ENCODE measurements at places on chromosomes 16 and 17.

DNA sequence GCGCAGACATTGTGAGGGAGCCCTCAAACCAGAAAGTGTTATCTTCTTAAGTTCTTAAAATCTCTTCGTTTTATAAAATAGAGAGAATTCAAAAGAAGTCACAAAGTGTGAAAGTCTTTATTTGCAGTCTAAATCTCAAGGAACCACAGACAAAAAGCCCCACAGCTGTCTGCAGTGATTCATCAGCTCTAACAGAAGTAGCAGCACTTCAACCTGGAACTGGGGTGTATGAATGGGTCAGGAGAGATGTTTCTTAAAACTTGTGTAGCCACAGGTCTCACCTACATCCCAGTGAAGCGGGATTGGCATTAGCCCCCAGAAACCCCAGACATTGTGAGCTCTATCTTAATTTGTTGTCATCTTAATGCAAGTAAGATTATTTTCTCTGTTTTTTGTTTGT, 61.1 kb downstream of the CDYL2 start:
- no peak for DNase-seq

DNA sequence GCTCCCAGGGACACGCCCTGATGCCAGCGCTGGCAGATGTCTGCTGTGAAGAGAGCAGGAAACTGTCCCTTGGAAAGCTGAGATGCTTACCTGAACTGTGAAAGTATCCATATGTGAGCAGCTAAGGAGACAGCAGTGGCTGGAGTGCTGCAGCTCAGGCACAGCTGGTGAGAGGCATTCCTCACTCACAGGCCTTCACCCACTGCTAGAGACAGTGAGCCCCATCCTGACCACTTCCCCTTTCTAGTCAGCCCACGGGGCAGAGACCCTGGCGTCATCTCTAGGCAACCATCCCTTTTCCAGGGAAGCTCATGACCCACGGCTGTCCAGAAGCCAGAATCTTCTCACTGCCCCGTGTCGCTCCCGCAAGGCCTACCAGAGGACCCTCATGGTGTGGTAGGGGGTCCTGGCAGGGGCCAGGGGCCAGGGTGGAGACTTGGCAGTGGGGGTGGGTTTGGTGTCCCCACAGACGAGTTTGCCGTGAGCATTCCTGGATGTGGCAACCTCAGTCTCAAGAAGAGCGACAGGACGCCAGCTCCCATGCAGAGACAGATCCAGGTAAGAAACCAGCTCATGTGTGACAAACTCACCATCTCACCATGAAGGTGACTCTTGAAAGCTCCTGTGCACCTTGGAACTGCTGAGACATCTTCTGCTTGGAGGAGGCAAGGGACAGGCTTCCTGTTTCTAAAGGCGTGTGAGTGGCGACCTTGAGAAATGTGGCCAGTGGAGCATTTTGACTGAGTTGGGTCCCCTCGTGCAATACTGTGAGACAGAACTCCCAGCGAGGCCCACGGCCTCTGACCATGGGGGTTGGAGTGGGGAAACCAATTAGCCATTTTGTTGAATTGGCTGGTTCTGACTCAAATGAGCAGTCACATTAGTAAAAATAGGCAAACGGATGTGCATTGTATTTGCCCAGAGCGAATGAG, at the start of gene SCIMP:
Gene SCIMP (minus strand): TSS at position 216 of the 932 bp plus-strand sequence. CDS start 105 bp downstream, at position 111.
- DNase-seq, result no peak

DNA sequence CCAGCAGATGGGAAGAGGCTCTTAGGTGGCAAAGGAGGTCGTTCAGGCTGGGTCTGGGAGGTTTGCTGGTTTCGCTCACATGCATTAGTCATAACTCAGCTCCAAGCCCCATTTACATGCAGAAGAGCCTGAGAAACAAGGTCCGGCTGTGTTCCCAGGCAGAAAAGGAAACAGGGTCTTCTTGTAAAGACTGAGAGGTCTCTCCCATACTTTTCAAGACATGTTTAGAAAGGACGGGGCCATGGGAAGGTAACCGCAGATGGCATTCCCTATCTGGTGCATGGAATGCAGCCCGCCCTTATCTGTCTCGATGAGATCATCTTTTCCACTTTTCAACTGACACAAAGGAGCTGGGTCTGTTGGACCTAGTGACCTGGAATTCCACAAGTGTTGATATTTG, 389.0 kb upstream of the CDH11 start:
- no peak for DNase-seq

DNA sequence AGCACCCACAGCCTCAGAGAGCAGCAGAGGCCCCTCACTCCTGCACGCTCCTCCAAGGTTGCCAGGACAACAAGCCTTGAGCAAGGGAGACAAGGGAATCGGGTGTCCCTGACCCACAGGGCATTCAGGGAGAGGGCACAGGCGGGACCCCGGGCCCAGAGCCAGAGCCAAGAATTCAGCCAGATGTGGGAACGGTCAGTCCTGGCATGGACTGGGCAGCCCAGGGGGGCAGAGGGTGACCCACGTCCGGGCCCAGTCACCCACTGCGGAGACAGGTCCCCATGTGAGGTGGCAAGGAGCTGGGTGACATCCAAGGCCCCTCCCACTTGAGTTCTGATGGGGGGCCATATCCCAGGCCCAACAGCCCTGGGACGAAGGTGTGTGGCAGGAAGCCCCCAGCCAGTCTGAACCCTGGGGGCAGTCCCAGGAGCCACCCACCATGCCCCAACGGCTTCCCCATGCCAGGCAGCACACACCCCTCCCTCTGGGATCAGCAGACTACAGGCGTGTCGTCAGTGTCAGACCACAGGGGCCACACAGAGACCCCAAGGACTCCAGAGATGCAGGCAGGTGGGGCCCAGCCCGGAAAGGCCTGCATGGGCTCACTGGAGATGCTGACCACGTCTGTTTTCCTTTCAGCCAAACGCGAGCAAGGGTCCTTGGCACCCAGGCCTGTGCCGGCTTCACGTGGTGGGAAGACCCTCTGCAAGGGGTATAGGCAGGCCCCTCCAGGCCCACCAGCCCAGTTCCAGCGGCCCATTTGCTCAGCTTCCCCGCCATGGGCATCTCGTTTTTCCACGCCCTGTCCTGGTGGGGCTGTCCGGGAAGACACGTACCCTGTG, 23.0 kb downstream of the USP6 start:
- DNase-seq, result no peak

DNA sequence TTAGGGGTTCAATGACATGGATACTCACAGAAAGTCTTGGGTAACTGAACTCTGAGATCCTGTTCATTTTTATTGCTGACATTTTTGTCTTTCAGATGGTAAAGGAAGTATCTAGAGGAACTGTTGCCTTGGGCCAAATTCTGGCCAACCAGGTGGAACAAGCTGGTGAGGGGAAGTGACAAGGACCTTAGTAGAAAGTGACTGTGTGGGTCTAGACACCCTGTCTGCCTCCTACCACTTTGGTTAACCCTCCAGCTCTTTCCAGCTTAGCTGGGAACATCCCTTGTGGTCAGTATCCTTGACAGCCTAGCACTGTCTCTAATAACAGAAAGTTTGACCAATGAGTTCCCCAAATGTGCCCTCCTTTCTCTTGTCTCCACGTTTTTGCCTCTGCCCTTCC, 28.8 kb upstream of the PRKCB start:
- no peak for DNase-seq

All from CD4-positive, alpha-beta T cell treated with Interleukin-21 for 1 hour (primary cell).